ENCODE measurements at places on chromosomes 5 and 9.

- DNase-seq = no peak
These were observed 258.9 kb downstream of the TAF11L14 start for GRCh38 chr5:17893026-17893635.

DNA sequence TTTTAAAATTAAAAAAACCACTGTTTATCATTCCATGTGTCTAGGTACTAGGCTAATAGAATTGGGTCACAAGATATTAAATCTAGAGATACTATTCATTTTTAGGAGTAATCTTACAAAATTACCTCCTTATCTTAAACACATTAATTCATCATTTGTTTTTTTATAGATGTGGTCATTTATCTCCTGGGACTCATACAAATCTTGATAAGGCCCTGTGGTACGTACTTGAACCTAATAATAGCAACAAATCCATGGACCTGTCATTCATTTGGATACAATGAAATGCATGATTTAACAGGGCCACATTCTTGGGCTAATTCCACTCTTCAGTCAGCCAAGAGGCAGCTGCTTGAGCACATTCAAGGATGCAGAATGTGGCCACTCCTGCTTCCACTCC is 66.4 kb upstream of the MARCHF11 start:
- DNase-seq = no peak

GRCh38 chr9:116484492-116485061 is 202.5 kb upstream of the TRIM32 start:
- DNase-seq = no peak

- DNase-seq = no peak
These were observed 1.4 kb downstream of the ALAD start for GRCh38 chr9:113399646-113400200.

DNA sequence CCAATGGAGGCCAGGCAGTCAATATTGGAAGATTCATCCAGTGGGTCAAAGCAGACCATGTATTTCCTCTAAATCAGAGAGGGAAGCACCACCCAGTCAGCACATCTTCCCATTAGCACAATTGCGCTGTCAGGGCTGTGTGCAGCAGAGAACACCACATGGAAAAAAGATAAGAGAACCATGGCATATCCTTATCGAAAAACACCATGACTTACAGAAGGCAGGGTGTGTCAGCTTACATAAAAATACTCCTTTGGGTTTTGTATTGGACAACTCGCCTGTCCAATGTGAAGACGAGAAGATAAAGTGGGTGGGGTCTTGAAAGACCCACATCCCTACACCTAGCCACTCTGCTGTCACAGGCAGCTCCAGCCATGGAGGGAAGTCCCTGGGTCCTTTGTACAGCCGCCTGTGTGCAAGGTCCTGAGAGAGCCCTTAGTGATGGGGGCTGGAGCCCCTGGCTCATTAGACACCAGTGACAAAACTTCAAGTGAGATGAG is 71.9 kb upstream of the SPATA31E1 start:
- no peak for DNase-seq

DNA sequence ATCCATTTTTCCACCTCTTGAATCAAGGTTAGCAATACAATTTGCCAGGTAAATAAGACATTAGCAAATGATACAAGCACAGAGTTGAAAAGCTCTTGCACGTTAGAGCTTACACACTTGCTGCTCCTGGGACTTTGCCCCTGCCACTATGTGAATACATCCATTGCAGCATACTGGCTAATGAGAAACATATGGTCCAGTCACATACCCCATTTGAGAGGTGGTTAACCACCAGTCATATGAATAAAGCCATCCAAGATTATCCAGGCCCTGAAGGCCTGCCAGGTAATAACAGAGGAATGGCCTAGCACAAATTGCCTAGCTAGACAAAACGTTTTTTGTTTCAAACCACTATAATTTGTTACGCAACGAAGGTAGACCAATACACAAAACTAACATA is 45.8 kb upstream of the FTMT start:
- no peak for DNase-seq

DNA sequence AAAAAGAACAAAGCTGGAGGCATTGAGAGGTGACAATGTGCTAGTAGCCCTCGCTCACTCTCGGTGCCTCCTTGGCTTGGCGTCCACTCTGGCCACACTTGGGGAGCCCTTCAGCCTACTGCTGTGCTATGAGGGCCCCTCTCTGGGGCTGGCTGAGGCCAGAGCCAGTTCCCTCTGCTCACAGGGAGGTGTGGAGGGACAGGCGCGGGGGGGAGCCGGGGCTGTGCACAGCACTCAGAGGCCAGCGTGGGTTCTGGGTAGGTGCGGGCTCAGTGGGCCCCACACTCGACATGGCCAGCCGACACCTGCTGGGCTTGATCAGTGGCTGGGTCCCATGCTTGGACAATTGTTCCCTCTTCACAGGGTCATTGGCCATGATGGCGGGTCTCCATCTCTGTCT is 202.5 kb upstream of the GRAMD2B start:
- DNase-seq = no peak

- no peak for DNase-seq
These were observed 93.3 kb downstream of the MELK start for GRCh38 chr9:36665921-36666431.

GRCh38 chr5:172765766-172766286 is 5.2 kb downstream of the DUSP1 start:
- DNase-seq = peak; percentile 89

DNA sequence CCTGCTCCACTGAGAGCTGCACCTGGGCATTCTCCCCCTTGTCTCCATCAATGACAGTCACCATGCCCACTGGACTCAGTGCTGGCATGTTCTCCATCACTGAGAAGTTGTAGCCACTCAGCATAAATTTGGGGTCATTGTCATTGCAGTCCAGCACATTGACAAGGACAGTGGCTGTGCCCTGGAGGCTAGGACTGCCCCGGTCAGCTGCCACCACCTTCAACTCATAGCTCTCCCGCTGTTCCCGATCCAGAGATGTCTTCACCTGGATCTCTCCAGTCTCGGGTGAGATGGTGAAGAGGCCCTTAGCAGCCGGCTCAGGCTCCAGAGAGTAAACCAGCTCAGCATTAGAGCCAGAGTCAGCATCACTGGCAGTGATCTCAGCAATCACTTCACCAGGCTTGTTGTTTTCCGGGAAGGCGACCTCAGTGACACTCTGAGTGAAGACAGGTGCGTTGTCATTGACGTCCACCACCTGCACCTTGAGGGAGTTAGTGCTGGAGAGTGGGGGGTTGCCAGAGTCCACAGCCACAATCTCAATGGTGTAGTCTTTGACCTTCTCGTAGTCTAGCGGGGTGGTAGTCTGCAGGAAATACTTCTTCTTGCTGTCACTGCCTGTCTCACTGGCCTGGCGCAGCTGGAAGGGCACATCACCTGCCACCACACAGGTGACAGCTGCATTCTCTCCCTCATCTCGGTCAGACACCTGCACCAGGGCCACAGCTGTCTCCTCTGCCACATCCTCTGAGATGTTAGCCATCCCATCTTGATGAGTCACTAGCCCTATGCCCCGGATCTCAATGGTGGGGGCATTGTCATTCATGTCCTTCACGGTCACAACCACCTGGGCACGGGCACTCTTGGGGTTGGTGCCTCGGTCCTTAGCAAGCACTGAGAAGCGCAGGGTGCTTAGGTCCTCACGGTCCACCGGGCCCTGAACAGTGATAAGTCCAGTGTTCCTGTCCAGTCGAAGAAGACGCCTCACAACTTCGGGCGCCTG is 13.5 kb downstream of the PCDH1 start:
- no peak for DNase-seq

GRCh38 chr9:109894473-109894872 is 114.5 kb downstream of the PALM2AKAP2 start:
- DNase-seq = no peak

DNA sequence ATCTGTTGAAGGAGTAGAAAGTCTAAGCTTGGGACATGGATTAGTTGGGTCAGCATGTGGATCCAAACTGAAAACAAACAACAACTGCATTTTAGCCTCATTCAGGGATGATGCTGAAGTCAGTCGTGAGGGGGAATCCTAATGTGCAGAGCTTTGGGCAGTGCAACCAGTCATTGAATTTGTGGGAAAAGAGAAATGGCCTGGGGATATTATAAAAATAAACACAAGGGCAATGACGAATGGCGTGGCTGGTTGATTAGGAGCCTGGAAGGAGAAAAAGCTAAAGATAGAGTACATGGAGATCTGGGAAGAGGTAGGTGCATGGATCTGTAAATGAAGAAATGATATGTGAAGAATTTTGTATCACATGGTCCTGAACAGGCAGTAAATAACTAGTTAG is 477.6 kb downstream of the TLE1 start:
- DNase-seq = no peak

- DNase-seq = no peak
These were observed 111.1 kb upstream of the DAPK1 start for GRCh38 chr9:87386490-87387025.

DNA sequence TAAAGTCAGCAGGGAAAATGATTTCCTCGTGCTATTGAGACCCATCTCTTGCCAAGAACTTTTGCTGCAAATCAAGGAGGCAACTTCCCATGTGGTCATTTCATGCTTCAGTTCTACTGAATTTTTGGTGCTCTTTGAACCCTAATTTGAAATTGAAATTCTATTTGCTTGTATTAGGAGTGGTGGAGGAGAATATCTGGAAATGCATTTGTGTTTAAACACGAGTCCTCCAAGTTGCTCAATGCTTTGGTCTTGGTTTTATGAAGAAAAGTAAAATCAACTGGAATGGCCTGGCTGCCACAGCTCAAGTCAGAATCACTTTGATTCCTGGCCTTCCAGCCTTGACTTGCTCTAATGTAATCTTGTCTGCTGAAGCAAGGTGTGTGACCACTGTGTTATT is 613.2 kb downstream of the TLE1 start:
- DNase-seq = no peak

DNA sequence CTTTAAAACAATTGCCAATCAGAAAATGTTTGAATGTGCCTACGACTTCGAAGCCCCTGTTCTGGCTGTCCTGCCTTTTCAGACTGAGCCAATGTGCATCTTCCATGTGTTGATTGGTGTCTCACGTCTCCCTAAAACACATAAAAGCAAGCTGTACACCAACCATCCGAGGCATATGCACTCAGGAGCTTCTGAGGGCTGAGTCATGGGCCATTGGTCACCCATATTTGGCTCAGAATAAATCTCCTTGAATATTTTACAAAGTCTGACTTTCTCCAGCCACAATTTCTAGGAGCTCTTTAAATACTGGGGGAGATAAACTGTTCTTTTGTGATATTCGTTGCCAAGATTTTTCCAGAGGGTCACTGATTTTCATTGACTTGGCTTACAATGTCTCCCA is 53.9 kb downstream of the C9orf57 start:
- no peak for DNase-seq

DNA sequence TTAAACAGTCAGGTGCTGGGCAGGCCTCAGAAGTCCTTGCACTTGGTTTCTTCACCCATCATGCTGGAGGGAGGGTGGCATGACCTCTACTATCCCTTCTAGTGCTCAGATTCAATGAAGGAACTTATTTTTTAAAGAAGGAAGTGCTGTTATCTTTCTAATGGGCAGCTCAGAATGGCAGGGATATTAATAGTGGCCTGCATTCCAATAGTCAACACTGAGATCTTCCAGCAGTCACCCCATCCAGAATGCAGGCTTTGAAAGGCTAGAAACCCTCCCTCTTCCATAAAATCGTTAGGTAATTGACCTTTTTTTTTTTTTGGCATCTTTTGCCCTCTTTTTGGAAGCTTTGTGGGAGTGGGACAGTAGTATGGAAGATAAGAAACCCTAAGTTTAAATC is 325.0 kb downstream of the ARRDC3 start:
- DNase-seq = no peak

DNA sequence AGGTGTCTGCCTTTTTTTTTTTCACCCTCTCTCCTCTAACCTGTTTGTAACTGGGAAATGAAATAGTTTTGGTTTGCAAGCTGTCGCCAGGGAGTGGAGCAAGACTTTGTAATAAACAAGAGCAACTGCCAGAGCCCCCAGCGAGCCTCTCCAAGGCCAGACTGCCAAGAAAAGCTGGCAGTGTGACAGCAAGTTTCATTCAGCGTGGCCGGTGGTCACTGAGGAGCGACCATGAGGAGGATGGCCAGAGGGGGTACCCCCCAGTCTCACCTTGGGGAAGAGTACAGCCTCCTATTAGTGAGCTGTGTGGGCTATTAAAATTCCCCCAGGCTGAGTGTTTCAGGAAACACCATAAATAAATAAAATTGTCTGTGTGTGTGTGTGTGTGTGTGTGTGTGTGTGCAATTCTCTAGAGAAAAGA is 49.9 kb downstream of the ZFAND5 start:
- no peak for DNase-seq

DNA sequence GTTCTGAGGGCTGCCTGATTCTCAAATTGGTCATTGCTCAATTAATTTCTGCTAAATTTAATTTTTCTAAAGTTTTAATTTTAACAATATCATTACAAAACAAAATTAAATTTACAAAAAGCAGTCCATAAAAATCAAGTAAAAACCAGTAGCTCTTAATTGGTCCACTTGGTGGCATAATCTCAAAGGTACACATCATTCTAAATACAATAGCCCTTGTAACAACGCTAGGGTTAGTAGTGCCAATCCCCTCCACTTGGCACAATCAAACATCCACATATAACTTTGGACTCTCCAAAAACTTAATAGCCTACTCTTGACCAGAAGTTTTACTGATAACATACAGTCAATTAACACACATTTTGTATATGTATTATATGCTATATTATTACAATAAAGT is 1.9 kb upstream of the NDUFB6 start:
- DNase-seq = no peak

- DNase-seq = no peak
These were observed 84.1 kb downstream of the PPP2R2B start for GRCh38 chr5:146794326-146795029.

DNA sequence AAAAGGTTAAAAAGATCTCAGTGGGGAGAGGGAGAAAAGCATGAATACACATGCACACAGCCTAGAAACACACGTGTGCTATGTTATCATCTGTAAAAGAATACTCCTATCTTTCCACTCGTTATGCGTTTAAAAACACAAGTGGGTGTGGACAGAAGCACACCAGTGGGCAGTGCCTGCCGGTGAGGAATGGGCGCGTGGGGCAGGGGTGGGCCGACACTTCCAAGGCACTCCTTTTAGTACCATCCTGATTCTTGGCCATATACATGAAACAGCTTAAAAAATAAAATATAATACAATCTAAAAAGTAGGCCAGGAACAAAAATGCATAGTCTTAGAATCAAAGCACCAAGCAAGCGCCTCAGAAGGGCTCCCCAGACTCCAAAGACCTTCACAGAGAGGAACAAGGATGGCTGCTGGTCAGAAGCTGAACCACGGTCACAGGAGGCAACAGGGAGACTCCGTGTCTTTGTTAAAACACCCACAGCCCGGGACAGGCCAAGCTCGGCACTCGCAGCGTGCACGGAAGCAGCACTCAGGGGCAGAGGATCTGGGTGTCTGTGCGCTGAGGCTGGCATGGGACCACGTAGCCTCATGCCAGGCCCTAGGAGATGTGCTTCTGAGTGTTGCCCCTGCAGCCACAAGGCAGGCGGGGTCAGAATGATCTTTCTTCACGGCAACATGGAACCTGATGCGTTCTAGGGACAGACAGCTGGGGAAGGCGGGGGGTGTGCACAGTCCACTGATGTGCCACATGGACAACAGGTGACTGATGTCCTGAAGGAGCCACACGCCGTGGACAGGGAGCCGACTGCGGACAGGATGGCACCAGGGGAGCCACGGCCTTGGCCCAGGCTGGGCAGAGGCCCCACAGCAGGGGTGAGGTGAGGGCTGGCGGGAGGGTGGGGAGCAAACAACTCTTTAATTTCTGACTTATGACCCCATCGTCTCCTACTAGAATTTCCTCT is 15.9 kb downstream of the BRD9 start:
- no peak for DNase-seq

- DNase-seq = no peak
These were observed 735.9 kb upstream of the NUDT12 start for GRCh38 chr5:104298518-104298917.

- DNase-seq = no peak
These were observed 44.3 kb downstream of the CAMK2A start for GRCh38 chr5:150245111-150245789.

Measured in posterior vena cava (tissue), 2 donors.